Femur (tissue), 1 donor: ENCODE measurements at places on chromosomes 7 and 10.

DNA sequence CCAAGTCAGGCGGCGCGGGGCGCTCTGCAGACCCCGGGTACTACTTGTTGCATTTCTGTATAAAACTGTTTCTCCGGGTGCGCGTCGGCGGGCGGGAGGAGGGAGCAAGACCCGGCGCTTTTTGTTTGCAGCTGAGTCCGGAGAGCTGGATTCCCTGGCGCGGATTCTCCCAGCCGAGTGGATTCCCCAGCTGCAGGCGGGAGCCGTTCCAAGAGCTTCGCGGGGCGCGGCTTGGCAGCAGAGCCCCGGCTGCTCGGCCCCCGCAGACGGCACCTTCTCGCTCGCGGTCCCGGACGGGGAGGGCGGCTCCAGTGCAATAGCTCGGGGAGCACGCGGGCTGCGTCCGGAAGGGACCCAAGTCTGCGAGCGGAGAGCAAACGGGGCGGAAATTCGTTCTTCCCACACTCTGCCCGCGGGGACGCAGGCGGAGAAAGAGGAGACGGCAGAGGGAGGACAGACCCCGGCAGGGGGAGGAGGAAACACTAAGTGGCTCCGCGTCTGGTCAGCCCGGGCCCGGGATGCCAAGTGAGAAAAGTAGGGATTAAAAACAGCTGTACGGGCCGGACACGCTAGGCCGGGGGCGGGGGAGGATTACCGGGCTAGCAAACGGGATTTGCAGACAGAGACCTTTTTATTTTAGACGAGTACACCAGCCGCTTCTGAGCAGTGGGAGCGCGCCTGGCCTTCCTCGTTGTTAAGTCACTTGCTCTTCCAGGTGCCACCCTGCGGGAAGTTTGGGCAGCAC is at the start of gene TRIL:
TSS of gene TRIL (minus strand) at position 96 of the 745 bp plus-strand sequence. CDS start 284 bp downstream, outside the sequence.
- DNase-seq: peak; percentile 92

- no peak for DNase-seq
Measured at GRCh38 chr7:158461824-158462223, 125.8 kb downstream of the PTPRN2 start.

- DNase-seq: peak; percentile 40
Measured at GRCh38 chr7:96118449-96119001, 203.4 kb downstream of the SLC25A13 start.

- DNase-seq: peak; percentile 56
Measured at GRCh38 chr10:117757086-117757720, 214.7 kb downstream of the EMX2 start.

GRCh38 chr7:56097700-56098099 is 4.9 kb upstream of the PHKG1 start:
- DNase-seq: no peak

DNA sequence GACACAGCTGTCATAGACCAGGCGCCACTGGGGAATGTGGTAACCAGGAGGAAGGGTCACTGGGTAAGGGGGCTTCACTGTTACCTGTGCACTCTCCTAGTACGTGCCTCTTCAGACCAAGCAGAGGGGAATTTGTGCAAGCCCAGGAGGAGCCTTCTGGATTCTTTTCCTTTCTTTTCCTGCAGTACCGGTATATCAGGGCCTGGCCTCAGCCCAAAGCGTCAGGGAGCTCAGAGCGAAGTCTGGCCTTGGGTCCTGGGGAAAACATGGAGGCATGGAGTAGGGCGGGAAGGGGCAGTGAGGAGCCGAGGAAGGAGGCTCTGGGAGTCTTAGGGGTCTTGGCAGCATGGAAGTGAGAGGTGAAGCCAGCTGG is 133.6 kb upstream of the GDF10 start:
- DNase-seq: no peak

DNA sequence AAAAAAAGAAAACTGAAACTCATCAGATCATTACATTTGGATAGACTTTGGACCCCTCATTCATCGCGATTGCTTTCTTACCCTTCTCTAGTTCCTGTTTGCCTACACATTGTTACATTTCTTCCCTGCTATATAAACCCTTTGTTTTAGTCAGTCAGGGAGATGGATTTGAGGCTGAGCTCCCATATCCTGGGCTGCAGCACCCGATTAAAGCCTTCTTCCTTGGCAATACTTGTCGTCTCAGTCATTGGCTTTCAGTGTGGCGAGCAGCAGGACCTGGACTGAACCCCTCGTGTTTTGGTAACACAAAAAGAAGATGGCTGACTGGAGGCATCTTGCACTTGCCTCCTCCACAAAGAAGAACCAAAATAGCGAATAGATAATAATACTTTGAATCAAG is 34.1 kb upstream of the ELOVL3 start:
- DNase-seq: no peak

GRCh38 chr7:22469371-22470143 is 30.4 kb downstream of the STEAP1B start:
- DNase-seq: no peak

GRCh38 chr7:54802841-54803240 is 43.8 kb upstream of the SEC61G start:
- no peak for DNase-seq

GRCh38 chr10:84659027-84659426 is 330.6 kb downstream of the CCSER2 start:
- no peak for DNase-seq

DNA sequence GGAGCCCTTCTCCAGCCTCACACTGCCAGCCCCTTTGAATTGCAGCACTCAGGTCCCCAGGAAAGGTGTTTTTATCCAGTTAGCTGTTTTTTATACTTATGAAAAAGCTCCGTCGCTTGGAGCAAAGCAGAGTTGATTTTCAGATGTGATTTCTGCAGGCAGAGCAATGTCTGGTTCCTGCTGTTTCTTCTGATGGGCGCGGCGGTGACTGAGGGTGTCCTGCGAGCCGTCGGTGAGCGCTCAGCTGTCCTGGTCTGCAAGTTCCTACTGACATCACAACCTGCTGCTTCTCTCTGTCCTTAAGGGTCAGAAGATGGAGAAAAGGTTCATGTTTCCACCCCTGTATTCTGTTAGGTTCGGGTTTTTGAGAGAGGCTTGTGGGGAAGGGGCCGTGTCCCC is 109.6 kb upstream of the FAM20C start:
- DNase-seq: peak; percentile 5

- no peak for DNase-seq
Measured at GRCh38 chr10:15879058-15879457, 18.8 kb upstream of the MINDY3 start.

- DNase-seq: peak; percentile 32
Measured at GRCh38 chr10:127228195-127228787, 31.9 kb upstream of the INSYN2A start.

DNA sequence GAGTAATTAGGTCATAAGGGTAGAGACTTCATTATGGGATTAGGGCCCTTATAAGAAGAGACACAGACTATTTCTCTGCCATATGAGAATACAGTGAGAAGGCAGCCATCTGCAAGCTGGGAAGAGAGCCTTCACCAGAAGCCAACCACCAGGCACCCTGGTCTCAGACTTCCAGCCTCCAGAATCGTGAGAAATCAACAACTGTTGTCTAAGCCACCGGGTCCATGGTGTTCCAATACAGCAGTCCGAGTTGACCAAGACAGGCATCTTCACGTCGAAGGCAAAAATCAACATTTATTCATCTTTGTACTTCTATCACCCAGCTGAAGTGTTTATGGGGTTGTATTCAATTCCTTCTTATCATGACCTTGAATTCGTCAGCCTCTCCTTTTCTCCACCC is 5.3 kb downstream of the TUBAL3 start:
- no peak for DNase-seq

- no peak for DNase-seq
Measured at GRCh38 chr10:24469993-24470392, 253.7 kb downstream of the ARHGAP21 start.

DNA sequence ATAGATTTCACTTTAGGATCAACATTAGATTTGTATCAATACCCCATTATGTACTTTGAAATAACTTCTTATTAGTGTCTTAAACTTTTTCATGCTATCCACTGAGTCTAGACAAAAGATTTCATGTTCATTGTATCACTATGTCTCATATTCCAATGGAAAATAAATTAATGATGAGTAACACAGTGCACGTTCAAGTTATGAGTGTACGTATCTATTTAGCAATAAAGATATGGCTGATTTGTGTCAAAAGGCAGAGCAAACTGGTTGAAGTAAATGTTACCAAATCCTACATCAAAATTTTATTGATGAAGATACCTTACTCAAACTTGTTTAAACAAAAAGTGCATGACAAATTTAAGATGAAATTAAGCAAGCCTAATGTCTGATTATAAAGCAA is 102.4 kb downstream of the SEMA3E start:
- DNase-seq: no peak

DNA sequence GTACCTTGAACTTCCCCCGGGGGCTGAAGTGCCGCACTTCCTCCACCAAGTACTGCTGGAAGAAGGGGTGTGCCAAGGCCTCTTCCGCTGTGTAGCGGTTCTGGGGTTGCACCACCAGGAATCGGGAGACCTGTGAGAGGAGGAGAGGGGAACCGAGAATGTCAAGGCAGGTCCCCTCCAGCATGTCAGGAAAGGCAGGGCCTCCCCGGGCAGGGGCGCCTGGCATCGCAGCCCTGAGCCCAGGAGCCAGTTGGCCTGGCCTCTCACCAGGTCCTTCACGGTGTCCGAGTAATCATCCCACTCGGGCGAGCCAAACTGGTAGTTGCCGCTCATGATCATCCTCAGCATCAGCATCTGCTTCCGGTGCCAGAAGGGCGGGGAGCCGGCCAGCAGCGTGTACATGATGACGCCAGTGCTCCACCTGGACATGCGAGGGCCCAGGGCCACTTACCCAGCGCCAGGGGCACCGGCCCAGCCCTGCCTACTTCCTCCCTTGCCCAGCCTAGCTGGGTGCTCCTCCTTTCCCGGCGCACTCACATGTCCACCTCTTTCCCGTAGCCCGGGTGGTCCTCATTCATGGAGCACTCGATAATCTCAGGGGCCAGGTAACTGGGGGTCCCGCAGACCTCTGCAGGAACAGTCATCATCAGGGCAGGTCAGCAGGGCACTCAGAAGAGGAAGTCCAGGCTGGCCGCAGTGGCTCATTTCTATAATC is 11.0 kb downstream of the PHKG1 start:
- no peak for DNase-seq

- peak; percentile 82 for DNase-seq
Measured at GRCh38 chr10:61452655-61453641, at the start of gene TMEM26. Gene TMEM26, minus strand, starts transcription at chr10:61453381. Its CDS starts 300 bp downstream, at chr10:61453081.

DNA sequence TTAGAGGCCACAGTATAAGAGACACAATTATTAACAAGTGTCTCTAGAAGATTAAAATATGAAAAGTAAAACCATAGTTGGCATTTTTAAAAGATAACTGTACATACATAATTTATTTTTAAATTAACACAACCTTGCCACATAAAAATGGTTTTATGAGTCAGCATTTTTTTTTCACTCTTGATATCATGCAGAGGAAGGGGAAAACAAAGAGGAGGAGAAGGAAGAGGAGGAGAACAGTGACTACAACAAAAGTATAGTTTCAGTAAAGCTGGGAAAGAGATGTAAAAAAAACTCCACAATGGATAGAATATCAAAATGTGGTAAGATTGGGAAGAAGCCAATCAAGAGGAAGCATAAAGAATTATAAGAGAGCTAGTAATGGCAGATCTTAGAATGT is 34.0 kb downstream of the CH25H start:
- no peak for DNase-seq

GRCh38 chr10:24207781-24208611 is 942 bp upstream of the KIAA1217 start:
- DNase-seq: peak; percentile 37

GRCh38 chr10:71291528-71291900 is 27.5 kb upstream of the SLC29A3 start:
- DNase-seq: no peak

DNA sequence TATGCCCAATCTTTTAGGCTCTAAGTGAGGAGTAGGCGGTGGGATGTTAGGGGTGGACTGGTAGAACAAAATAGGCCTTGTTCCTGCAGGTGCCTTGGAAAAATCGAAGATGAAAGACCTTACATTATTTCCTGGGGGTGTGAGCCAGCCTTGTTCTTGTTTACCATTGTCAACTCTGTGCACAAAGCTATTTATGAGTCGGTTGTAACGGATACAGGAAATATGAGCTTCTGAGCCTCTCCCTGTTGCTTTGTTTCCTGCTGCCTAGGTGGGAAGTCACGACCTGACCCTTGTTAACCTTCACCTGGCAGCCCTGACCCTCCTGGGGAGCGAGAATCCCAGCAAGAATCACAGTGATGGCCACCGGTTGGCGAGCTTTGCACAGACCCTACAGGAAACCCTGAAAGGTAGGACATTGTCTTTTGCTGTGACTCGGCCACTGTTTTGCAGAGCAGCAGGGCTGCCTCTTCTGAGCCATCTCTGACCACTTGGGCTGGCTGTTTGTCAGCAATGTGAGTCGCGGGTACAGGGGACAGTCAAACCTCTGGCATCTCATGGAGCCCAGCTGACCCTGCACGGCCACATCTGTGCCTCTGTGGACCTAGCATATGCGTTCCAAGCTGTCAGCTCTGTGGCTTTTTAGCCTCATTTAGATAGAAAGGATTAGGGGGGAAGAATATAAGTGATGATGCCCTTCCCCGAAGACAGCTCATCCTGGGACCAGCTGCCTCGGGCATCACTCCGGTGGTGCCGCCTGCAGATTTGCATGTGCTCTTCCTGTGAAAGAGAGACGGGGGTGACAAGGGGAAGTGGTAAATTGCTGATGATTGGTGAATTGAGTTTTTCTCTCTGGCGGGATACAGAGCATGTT is 102.1 kb upstream of the ANLN start:
- DNase-seq: no peak

GRCh38 chr7:89623018-89623672 is 531.1 kb upstream of the STEAP1 start:
- no peak for DNase-seq

DNA sequence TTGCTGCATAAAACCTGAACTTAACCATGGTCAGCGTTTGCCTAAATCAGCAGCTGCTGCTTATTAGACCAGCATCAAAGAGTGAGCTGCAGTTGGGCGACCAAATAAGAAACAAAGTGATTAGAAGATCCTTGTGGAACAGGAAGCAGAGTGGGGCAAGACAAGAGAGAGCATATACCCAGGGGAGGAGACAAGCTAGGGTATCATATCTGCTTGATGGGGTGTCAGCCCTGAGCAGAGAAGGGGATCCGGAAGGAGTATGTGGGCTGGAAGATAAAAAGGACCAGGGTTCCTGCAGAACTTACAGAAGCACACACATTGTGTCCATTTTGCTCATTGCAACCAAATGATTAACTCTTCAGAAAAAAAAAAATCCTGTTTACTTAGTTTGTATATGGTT is 213.6 kb downstream of the CELF2 start:
- no peak for DNase-seq

DNA sequence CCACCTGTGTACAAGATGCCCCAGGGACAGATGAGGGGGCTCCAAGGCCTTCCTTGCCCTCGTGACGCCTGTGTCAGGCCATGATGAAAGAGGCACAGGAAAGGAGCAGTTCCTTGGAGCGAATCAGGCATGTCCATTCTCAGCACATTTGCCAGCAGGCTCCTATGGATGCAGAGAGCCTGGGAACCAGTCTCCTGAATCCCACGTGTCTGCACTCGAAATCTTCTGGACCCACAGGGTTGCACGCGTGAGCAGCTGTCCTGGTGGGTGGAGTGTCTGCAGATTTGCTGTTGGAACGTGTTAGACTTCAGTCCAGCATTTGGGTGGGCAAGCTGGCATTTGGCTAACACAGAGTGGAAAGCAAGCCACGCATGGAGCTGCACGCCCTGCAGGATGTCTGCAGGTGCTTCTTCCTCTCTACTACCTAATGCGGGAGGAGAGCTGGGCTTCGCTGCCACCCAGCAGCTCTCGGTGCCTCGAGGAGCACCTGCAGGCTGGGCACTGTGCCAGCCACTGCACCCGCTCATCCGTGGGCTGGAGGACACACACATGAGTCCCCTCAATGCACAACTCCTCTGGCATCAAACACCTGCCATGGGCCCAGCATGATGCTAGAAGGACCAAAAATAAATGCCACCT is 140.7 kb downstream of the PAXIP1 start:
- DNase-seq: no peak

GRCh38 chr10:9342885-9343570 is 1288.5 kb downstream of the GATA3 start:
- no peak for DNase-seq
